ENCODE measurements at places on chromosomes 5 and 9. TPM values are rescaled to one million over a fixed set of nuclear protein-coding genes. Genes with fewer than 3 reads are reported as not detected.

PCDHB5 gene
- polyA plus RNA-seq = 0.60 TPM

NPM1 gene
- 4,158 TPM for polyA plus RNA-seq

NIM1K gene
- polyA plus RNA-seq = 1.8 TPM

DNA sequence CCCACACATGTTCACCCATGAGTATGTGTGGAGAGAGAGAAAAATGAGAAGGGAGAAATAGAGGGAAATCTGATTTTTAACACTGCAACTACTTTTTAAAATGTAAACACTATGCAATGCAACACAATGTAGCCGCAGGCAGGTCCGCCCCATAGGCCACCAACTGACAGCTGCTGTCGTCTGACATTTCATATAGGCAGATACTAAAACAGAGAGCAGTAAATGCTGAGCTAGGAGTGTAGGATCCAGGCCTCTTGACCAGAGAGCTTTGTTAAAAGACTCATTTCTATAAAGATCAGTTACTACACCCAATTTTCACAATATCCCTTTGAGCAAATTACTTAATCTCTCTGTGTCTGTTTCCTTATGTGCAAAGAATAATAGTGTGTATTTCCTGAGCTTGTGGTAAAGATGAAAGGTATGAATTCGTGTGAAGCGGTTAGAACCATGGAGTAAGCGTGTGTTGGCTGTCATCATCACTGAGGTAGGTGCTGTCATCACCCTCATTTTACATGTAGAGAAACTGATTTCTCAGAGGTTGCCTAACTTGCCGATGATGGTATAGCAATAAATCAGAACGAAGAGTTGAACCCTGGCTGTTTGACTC, 55.2 kb upstream of the PDE8B start:
- peaks cover 3% of the 10 kb centered on the region for H3K27me3 ChIP-seq
- no peaks in the 10 kb centered on the region for H3K4me1 ChIP-seq
- no peak overlapping the region for H3K27ac ChIP-seq
- H3K36me3 ChIP-seq = no peaks in the 10 kb centered on the region
- DNase-seq = no peak

GRCh38 chr9:137879052-137879451, 1.5 kb downstream of the CACNA1B start:
- H3K27me3 ChIP-seq = no peaks in the 10 kb centered on the region
- H3K4me1 ChIP-seq = no peaks in the 10 kb centered on the region
- H3K27ac ChIP-seq = no peak overlapping the region
- no peak overlapping the region for H3K4me3 ChIP-seq

DNA sequence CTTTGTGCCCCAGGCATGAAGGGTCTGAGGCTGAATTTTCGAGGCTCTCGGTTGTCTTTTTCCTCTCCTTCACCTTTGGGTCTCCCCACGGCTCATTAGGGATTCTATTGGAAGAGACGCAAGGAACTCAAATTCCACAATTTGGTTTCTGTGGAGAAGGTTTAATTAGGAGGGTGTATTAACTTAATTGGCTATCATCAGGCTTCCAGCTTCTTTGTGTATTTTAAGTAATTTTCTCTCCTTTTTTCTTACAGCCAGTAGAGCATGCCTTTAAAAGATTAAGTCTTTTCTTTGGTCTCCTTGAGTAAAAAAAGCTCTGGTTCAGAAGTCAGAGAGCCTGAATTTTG, 115.4 kb downstream of the PDZD2 start:
- H3K27me3 ChIP-seq = no peaks in the 10 kb centered on the region
- no peaks in the 10 kb centered on the region for H3K4me1 ChIP-seq
- no peak for DNase-seq
- H3K36me3 ChIP-seq = no peaks in the 10 kb centered on the region
- no peak overlapping the region for H3K4me3 ChIP-seq
- H3K27ac ChIP-seq = no peak overlapping the region

- no peak overlapping the region for H3K4me3 ChIP-seq
- no peak for DNase-seq
- no peak overlapping the region for H3K27ac ChIP-seq
- no peaks in the 10 kb centered on the region for H3K27me3 ChIP-seq
These were observed 57.4 kb downstream of the DAP start for GRCh38 chr5:10703676-10704075.

Measured in fibroblast of lung (primary cell).